Stimulated activated CD4-positive, alpha-beta T cell treated with anti-CD3 and anti-CD28 coated beads, Interleukin-12 subunit alpha, Interleukin-12 subunit beta, amount 100 ng/mL, for 24 hours (primary cell): ENCODE measurements at places on chromosomes 3 and 15.
A peak's percentile ranks its signal among the peaks of the same experiment; 100 is the strongest.

DNA sequence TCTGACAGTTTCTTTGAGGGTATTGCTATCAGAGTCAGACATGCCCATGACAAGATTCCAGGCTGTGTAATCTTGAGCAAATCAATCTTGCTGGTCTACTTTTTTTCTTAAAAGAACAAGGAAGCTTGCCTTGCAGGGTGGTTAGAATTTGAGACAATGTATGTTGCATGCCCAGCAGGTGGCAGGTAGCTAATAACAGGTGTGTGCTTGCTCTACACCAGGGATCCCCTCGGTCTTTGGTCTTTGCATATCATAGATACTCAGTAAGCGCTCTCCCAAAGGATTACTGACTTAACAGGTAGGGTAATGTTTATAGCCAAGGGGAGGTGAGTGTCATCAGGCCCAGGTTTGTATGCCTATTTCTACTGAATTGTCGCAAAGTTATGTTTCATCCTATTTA, 37.3 kb downstream of the CACNA1D start:
- no peak for DNase-seq

- DNase-seq, result no peak
Measured at GRCh38 chr3:168036619-168037018, 59.1 kb downstream of the GOLIM4 start.

DNA sequence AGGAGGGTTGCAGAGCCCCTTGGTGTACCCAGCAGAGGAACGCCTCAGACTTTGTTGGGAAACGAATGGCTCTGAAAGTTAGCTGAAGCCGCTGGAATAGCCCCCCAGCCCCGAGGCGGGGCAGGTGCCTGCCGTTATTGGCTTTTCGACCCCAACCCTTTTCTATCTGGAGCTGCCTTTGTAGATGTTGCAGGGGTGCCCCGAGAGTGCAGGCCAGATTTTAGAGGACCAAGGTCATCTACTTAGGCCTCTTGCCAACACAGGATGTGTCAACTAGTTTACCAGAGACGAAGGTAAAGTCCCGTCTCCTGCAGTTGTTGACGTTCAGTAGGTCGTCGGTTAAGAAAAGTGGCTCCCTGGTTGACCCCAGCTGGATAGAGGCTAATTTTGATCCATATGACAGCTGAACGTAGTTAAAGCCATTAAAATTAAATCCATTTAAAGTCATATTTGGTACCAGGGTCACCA, 579 bp upstream of the UBE3A start:
- no peak for DNase-seq

DNA sequence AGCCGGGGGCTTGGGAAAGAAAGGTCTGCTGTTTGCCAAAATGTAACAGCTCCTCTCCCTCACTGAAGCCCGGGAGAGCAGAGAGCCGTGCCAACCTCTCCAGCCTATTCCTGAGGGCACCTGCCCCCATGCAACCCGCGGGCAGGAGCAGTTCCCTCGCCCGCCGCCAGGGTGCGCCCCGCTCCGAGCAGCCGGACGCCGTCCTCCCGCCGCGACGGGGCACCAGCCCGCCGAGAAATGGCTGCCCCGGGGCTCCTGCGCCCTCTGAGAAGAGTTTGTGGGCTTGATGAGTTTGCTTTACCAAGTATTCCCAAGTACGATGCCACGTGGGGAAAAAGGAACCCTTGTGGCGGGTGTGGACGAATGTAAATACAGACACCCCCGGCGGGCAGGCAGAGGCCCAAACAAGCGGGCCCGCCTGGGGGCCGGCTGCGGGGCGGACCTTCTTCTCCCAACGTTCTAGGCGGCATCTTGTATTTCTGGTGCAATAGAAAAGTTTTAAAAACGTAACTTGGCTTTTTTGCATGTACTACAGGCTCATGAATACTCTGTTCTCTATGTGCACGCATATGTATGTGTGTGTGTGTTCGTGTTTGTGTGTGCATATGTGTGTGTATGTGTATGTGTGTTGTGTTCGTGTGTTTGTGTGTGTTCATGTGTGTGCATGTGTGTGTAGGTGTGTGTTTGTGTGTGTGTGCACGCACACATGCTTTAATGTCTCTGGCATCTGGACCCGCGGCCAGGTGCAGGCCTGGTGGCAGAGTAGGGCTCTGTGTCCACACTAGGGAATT, 162.9 kb downstream of the CHSY1 start:
- DNase-seq, result peak; percentile 59

DNA sequence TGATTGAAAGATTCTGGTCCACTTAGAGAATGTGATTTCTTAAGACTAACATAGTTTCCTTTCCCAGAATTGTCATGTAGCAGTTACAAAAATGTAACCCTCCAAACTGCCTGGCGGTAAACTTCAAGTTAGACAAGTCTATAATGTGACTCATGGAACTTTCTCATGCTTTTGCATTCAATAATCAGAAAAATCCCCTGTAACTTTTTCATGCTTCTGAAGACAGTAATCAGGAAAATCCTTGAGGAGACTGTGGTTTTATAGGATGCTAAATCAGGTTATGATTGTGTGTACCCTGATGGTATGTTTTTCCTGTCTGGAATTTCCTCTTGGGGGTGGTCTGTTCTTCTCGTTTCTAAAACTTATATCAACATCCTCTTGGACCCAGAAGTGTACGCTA, 74.0 kb upstream of the RARB start:
- no peak for DNase-seq

- no peak for DNase-seq
Measured at GRCh38 chr3:53109891-53110771, 20.1 kb downstream of the RFT1 start.

GRCh38 chr3:123739754-123740153, 144.4 kb downstream of the MYLK start:
- no peak for DNase-seq

DNA sequence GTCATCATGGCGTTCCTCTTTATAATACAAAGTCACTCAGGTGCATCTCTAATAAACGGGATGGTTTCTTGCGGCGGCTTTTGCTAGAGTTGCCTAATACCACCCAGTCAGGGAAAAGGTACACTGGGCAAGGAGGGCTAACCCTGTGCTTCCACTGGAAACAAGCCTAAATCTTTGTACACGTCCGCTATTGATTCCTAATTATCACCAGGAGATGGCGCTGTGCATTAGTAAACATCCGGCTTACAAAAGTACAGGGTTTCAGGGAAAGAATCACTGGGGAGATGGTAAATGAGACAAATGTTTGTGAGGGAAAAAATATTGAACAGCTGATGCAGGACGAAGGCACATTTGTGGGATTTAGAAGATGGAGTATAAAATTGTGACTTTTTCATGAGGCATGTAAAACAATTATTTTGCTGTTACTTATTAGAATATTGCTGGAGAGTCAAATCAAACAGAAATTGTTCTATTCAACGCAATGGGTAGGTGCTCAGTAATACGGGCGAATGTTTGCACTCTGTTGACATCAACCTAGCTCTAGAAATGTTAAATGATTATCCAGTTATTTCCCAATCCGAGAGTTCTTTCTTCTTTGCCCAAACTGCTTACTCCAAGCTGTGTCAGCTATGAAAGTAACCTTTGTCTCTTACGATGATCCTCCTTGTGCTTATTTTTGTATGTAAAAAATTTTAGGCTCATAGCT, 50.6 kb downstream of the GMNC start:
- peak; percentile 1 for DNase-seq

DNA sequence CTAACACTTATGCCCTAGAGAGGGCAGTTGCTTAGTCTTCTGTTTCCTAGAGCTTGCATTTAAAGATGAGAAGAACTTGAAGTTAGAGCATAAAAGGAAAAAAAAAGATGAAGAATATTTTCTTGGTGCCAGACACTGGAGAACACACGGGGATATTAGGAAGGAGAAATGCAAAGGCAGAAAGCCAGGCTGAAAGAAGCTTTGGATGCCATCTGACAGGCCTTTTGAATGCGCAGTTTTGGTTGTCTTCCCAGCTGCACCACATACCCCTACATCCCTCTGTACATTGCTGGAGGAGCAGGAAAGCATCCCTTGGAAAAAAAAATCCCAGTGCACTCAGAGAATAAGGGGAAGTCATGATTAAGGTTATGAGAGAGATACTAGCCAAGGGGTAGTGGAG, 378.9 kb downstream of the GAP43 start:
- DNase-seq, result no peak

DNA sequence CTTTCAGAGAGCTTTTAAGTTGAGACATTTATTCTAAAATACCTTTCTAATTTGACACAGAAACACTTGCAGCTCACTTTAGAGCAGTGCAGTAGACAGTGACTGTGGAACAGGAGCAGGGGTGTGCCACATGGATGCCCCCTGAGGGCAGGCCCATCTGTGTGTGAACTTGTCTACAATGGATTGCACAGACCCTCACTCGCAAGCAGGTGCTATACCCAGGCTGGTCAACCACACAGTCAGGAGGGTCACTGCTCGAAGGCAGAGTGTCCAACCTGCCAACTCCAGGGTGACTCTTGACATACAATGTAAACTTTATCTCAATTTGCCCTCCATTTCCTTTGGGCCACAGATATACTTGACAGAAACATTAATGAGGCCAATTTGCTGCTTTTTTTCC, 437.2 kb downstream of the EPHB1 start:
- no peak for DNase-seq

GRCh38 chr3:117191245-117191644, 481.7 kb downstream of the TUSC7 start:
- no peak for DNase-seq

DNA sequence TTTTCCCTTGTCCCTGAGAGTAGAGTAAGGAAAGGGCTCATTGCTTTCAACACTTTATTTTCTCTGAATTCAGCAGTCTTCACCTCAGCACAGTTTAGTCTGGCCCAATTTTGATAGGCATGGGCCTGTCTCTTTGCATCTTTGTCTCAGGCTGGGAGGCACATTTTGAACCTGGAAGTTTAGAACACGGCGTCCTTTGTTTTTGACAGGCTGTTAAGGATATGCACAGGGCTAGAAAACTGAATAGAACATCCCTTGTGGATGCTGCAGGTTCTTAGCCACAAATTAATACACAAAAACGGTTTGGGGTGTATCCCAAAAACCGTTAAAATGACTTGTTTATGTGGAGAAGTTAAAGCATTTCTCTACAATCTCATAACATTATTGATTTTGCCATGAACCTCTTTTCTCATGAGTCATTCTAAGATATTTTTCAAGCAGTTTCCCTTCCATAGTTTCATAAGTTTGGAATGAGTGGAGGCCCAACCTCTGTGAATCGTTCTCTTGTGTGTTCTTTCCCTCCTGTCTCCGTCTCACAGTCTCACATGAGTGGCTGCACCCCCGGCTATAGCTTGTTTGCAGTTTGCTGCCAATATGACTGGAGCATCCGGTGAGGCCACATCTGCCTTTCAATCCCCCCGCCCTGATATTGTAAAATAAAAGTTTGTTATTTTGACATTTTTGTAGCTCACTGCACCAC, 192.9 kb upstream of the EIF1B start:
- DNase-seq, result no peak

GRCh38 chr3:177426106-177426877, 229.0 kb upstream of the TBL1XR1 start:
- no peak for DNase-seq

DNA sequence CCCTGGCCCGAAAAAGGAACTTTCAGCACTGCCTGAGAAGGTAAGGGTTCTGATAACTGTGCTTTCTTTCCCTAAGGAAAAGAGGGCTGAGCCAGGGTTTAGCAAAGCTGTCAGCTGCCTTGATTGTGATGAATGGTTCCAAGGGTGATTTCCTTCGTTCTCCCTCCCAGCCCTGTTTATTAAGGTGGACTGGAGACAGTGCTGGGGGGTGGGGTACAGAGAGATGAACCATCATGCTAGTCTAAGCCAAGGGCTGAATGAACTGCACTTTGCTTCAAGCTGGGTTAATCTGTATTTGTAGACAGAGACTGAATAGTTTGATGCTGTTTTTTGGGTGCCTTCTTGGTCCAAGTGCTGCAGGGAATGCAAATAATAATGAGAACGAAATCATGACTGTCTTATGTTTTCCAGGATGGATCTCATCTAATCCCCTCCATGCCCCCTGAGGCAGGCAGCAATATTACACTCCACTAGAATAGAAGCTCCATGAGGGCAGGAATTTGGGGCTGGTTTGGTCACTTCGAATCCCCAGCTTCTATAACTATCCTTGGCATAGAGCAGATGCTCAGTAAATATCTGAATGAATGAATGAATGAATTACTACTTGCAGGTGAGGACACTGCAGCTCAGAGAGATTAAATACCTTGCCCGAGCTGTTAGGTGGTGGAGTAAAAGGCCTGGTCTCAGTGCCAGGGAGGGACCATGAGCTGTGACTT, 10.9 kb downstream of the PXYLP1 start:
- DNase-seq, result no peak

- DNase-seq, result no peak
Measured at GRCh38 chr3:49015765-49016164, 2.6 kb downstream of the DALRD3 start.

- DNase-seq, result no peak
Measured at GRCh38 chr3:124636101-124636862, 94.0 kb upstream of the UMPS start.

DNA sequence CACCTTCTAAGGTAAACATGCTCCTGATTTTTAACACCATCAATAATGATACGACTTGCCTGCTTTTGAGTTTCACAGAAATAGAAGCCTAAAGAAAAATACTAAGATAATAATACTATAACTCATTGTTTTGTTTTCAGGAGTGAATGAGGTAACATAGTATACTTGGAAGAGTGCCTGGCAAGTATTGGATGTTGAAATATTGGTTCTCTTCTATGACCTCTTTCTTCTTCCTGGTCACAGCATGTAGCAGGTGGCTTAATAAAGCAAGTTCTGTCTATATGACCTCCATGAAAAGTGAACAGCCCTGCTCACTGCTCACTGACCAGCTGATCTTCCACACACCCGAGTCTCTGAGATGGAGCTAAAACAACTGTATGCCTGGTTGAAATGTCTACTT, 312.3 kb upstream of the ONECUT1 start:
- no peak for DNase-seq

- no peak for DNase-seq
Measured at GRCh38 chr3:58242340-58242739, 4.7 kb downstream of the ABHD6 start.

DNA sequence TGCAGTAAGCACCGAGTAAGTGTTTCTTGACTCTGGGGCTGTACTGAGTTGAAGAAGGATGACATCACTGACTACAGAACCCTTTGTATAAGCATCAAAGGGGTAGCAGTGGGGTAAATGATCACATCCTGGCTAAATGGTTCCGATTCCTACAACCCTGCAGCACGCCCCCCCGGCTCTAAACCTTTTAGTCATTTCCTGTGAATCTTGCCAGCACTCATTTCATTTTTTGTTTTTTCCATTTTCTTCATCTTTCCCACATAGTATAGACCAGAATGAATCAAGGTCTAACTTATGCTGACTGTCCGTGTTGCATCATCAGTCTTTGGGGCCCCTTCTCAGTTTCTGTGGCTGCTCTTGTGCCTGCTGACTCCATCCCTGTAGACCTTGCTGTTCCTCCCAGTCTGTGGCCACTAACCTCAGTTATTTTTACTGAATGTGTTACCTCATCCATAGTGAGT, 383.1 kb upstream of the TPRG1 start:
- peak; percentile 56 for DNase-seq

- DNase-seq, result no peak
Measured at GRCh38 chr3:13711911-13712650, 163.2 kb downstream of the FBLN2 start.

DNA sequence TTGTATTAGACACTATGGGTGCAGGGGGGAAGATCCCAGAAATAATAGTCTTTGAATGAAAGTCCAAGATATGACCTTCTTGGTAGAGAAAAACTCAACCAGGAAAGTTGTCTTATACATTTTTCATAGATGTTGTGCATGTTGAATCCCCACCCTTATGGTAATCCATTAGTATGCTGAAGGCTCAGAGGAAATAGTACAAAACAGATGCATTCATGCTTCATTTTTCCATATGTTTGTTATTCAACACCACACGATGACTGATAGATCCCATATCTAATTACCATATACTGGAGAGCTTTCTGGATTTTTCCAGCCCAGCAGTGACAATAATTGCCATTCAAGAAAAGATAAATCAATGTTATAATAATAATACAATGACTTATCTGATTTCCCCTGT, 487.4 kb downstream of the FGF12 start:
- DNase-seq, result no peak
